ENCODE measurements at places on chromosomes 7 and 10.
A peak's percentile ranks its signal among the peaks of the same experiment; 100 is the strongest.

- DNase-seq = no peak
Measured at GRCh38 chr10:42809676-42810075, 27.1 kb downstream of the BMS1 start.

- DNase-seq = no peak
Measured at GRCh38 chr7:78267141-78267540, 468.6 kb downstream of the PHTF2 start.

GRCh38 chr10:86944031-86944419, 13.4 kb downstream of the MMRN2 start:
- DNase-seq = no peak

DNA sequence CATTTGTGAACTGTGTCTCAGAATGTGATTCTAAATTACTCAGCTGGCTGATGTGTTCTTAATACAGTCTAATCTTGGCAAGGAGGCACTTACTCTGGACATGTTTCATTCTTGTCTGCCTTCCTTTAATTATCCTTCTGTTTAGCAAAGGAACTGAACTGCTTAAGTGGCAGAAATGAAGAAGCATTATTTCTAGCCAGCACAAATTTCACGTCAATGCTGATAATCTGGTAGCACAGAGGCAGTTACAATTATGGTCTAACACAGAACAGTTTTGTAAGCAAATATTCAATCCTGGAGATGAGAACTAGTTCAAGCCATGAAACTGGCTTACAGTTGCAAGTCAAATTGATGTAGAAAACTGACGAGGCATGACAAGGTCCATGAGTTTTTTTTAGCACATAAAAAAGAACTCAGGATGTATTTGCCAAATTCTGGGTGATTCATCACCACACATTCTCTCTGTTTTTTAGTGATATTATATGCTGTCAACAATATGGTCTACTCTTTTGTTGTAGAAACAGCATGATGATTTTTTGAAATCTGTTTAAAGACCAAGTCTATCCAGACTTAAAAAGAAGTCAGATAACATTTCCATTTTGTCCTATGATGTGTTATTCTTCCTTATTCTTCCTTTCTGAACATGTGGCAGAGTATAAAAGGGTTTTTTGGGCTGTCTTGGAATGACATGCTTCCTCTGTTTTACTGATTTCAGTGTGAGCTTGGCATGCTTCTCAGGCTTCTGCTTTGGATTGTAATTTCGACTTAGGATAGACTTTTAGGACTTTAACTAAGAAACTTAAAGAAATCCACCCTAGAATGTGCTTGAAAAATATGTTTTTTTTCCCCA, 154.8 kb downstream of the DNAJB9 start:
- no peak for DNase-seq

DNA sequence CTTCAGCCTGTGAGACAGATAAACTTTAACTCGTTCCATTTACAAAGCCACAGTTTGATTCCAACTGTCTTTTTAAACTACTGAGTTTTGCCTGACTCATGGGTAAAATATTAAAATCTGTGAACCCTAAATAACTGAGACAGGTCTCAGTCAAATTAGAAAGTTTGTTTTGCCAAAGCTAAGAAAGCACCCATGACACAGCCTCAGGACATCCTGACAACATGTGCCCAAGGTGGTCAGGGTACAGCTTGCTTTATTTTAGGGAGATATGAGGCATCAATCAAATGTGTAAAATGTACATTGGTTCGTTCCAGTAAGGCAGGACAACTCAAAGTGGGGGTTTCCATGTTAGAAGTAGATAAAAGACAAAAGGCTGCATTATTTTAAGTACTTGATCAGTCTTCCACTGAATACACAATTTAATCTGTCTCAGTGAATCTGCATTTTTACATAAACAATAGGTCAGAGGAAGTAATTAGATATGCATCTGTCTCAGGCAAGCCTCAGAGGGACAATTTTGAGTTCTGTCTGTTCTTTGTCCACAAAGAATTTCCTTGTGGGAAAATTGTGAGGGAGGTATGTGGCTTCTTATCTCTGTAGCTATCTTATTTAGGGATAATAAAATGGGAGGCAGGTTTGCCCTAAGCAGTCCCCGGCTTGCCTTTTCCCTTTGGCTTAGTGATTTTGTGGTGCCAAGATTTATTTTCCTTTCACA, 11.0 kb upstream of the PIP start:
- DNase-seq = no peak

DNA sequence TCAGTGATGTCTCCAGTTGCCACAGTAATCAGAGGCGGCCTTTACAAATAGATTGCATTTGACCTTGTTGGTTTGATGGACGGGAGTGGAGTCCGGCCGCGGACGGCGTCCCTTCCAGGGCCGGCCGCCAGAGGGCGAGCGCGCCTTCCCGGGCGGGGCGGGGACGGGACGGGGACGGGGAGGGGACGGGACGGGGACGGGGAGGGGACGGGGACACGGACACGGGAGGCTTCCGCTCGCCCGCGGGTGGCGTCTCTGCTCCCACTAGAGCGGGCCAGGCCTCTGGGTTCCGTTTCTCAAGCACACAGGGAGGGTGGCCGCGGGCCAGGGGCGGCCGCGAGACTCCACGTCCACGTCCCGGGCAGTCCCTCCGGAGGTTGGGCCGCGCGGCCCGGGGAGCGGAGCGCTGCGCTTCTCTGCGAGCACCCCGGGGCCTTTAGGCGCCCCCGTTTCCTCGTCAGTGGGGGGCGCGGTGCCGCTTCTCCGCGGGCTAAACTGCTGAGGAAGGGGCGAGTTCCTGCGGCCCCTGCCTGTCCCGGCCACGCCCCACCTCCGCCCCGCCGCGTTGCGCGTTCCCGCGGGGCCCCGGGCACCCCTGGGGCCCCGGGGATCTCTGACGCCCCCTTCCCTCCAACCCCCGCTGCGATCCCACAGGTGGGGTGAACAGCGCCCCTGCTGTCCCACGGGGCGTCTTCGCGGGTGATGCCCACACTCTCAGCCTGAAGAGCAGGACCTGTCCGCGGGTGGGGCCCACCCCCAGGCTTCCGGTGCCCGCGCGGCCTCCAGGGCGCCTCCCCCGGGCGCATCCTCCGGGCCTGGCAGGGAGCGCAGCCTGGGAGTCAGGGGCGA, 84.2 kb upstream of the MKI67 start:
- DNase-seq = peak; percentile 9

- DNase-seq = peak; percentile 26
Measured at GRCh38 chr10:71231206-71231605, 18.8 kb downstream of the UNC5B start.

- peak; percentile 3 for DNase-seq
Measured at GRCh38 chr10:125768219-125768855, 7.3 kb downstream of the MMP21 start.

DNA sequence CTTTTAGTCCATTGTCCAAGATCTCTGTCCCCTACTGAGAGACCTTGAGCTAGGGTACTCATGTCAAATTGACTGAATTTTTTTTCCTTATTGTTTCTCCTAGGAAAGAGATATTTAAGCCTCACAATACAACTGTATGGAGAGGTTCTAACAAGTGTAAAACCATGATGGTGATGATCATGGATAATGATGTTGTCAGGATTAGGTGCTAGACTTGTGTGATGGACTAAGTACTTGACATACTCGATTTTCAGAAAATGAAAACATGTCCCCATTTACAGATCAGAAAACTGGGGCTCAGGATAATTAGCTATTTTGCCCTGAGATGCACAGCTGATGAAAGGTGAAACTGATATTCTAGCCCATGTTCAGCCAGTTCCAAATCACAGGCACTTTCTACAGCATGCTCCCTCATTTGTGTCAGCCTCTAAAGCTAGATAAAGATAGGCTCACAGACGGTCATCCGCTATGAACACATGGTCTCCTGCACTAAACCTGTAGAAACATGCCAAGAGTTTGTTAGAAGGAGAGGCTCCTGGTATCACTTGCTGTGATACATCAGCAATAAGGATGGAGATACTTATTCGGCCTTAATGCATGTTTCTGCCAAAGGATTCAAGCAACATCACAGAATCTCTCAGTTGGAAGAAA, 67.6 kb downstream of the CREB3L2 start:
- no peak for DNase-seq

GRCh38 chr10:104639590-104640338, 1.3 kb upstream of the SORCS3 start:
- no peak for DNase-seq

GRCh38 chr7:127959770-127960169, 71.5 kb downstream of the LRRC4 start:
- no peak for DNase-seq

DNA sequence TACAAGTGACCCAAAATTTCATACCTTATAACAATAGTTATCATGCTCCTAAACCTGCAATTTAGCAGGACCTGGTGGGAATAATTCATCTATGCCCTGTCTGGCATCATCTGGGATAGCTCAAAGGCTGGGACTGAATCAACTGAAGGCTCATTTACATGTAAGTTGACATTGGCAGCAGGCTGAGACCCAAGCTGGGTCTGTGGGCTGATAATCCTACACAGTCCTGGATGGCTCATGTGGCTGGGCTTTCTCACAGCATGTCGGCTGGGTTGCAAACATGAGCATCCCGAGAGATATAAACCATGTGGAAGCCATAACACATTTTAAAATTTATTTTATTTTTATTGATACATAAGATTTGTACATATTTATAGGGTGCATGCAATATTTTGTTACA, 19.5 kb upstream of the ABCB5 start:
- DNase-seq = no peak

DNA sequence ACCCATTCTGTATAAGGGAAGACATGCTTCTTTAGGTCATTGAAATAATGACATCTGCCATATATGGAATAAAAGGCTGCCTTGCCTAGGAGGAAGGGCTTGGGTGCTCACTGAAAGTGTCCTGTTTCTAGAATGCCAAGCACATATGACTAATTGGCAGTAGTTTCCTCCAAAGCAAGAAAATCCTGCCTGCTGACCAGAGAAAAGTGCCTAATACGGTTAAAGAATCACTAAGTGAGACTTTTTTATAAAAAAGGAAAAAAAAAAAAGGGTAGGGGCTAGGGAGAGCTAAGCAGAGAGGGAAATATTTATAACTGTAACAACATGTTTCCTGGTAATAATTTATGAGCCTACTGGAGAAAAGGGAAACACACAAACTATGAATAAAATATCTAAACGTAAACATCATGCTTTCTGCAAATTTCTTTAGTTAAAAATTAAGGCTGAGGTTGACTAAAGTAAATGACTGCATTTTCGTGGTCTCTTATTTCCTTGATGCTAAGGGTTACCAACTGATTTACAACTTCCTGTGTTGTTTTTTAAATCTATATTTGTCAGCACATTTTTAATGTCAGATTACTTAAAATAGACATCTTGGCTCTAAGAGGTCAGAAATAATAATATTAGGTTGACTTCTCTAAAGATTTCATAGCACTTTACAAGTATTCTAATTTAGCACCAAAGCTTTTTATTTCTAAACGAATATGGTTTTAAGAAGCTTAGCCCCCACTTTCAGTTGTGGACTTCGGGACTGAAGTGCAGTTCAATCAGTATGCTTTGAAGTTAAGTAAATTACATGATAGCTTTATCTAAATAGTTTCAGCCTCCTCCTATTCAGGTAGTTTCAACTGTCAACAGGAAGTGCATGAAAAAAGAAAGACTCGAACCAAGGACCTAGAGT, 89.6 kb downstream of the CABCOCO1 start:
- peak; percentile 44 for DNase-seq

DNA sequence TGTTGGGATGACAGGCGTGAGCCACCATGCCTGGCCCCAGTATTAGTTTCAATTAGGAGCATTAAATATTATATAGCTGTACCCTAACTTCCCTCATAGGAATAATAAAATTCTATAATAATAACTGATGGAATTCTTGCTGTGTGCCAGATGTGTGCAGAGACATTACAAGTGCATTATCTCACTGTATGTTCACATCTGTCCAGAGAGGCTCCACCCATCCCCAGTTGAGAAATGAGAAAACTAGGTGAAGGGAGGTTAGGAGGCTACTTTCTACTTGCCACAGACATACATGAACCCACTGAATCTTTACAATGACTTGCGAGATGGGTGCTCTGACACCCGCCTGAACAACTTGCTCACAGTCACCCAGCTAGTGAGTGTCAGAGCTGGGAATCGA, 3.2 kb downstream of the GALNT17 start:
- DNase-seq = no peak

GRCh38 chr7:8215648-8216333, 46.2 kb downstream of the ICA1 start:
- peak; percentile 59 for DNase-seq

DNA sequence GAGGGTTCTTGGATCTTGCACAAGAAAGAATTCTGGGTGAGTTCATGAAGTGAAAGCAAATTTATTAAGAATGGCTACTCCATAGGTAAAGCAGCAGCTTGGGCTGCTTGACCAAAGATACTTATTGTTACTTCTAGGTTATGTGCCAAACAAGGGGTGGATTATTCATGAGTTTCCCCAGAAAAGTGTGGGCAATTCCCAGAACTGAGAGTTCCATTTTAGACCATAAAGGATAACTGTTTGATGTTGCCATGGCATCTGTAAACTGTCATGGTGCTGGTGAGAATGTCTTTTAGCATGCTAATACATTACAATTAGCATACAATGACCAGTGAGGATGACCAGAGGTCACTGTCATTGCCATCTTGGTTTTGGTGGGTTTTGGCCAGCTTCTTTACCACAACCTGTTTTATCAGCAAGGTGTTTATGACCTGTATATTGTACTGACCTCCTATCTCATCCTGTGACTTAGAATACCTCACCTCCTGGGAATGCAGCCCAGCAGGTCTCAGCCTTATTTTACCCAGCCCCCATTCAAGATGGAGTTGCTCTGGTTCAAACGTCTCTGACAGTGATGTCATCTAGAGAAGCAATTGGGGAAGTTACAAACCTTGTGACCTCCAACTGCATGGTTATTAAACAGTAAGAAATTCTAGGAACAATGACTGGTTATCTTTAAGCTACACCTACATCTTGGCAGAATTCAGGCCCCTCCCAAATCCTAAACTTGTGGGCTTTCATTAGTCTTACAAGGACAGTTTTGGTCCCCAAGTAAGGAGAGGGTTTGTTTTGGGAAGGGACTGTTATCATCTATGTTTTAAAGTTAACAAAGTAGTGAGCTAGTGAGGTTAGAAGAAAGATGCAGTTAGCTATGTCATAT, 48.0 kb upstream of the INHBA start:
- no peak for DNase-seq

DNA sequence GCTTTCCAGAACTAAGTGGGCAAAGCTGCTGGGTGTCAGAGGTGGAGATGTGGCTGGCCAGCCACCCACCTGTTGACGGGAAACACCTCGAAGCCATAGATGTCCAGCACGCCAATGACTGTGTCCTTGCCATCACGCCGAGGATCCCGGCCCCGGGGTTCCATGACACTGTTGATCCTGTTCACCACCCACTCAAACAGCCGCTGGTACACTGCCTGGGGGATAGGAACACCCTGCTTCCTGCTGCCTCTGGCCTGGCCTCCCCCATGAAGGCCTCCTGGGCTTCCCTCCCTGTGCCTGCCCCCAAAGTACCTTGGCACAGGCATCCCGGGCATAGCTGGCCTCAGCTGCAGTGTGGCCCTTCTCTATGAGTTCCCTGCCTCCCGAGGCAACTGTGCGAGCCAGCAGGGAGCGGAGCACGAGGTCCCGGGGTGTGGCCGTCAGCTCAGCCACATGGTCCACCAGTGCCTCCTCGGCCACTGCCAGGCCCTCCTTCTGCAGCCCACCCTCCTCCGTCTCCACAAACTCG, 8.2 kb downstream of the MYO1G start:
- no peak for DNase-seq

GRCh38 chr10:128056303-128057050, 69.7 kb downstream of the MKI67 start:
- DNase-seq = no peak

GRCh38 chr10:94192974-94193373, 169.8 kb downstream of the NOC3L start:
- no peak for DNase-seq

Data from NCI-H69 (cell line).